DND-41 (cell line): ENCODE measurements at places on chromosomes 3 and 15.

- DNase-seq = no peak
Measured at GRCh38 chr15:33810073-33810595, 158.2 kb upstream of the CHRM5 start.

- DNase-seq = no peak
Measured at GRCh38 chr3:127462111-127462655, 128.3 kb downstream of the TPRA1 start.

GRCh38 chr3:126081618-126082361 is 2.1 kb downstream of the SLC41A3 start:
- DNase-seq = no peak

DNA sequence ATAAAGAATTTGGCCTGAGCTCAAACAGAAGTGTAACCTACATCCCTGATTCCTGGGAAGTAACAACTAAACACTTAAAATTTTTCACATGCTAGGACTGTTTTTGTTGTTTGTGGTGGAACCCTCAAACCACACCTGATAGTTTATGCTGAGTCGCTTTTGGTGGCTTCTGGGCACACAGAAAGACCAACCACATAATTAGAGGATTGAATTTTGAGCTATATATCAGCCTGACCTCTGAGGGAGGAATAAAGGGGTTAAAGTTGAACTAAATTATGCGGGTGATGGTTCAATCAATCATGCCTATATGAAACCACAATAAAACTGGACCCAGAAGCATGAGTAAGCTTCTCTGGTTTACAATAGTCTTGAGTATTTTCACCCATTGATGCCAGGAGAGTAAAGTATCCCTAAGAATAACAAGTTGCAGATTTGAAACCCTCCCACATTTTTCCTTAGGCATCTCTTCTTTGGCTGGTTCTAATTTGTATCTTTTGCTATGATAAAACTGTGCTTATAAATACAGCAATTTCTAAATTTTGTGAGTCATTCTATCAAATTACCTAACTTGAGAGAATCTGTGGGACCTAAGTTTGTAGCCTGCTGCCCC is 1304.5 kb upstream of the GBE1 start:
- peak; percentile 15 for DNase-seq

DNA sequence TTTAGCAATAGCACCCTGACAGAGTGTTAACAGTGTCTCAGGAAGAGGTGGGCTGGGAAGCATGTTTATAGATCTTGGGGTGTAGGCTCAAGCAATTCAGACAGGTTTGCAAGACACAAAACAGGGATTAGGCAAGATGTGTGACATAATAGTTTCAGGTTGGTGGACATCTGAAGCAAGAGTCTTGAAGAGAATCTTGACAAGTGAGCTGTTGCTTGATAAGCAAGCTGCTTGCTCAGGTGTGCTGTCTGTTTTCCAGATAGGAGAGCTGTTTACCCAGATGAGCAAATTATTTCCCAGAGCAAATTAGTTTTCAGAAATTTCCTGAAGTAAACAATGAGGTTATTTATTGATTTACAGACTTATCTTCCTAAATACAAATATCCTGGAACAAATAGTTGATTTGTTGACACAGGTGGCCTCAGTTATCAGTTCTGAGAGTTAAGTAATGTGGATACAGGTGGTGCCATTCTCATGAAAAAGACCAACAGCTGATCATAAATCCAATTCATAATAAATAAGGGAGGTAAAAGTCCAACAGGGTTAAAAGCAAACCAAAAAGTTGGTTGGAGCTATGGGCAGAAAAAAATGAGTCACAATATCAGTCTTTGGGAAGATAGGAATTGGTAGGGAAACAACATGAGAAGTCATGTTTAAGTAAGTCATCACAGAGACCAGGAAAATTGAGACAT is 437.3 kb downstream of the TBL1XR1 start:
- no peak for DNase-seq

GRCh38 chr15:65424683-65425082 is 1.9 kb upstream of the IGDCC4 start:
- no peak for DNase-seq

DNA sequence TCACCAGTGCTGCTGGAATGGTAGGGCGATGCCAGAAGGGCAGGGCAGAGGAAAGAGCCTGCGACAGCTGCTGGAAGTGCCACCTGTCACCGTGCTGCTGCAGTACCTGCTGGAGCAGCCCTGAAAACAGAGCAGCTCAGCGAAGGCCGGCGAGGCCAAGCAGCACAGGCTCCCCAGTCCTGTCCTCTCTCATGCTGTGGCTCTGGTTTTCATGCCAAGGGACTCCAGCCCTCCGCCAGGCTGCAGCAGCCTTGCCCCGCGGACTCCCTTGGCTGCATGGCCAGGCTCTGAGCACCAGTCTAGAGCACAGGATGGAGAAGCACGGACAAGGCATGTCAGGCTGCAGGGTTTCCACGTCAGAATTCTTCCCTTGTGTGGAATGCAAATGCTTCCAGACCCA is 43.9 kb downstream of the ADCY5 start:
- no peak for DNase-seq

GRCh38 chr15:69656271-69657030 is 203.8 kb downstream of the RPLP1 start:
- DNase-seq = no peak
